ENCODE measurements at places on chromosomes 2 and 18. TPM values are rescaled to one million over a fixed set of nuclear protein-coding genes. Genes with fewer than 3 reads are reported as not detected.

DNA sequence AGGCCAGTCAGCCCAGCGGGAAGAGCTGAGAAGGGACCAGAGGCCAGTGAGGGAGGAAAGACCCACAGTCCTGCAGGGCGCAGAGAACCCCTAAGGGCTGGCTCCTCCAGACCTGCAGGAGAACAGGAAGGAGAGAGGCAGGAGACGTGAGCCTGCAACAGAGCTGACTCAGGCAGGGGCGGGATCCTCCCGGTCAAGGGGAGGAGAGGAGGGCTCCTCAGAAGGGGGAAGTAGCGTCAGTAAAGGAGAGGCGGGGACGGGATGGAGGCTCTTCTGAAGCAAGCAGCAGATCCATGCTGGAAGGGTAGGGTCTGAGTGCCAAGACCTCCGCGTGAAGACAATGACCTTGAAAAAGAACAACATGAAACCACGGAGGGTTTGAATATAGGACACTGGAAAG is 50.8 kb downstream of the TRABD2A start:
- no peak overlapping the region for H3K4me3 ChIP-seq
- no peak overlapping the region for H3K27ac ChIP-seq
- no peak for DNase-seq
- H3K36me3 ChIP-seq: no peaks in the 10 kb centered on the region
- H3K27me3 ChIP-seq: no peaks in the 10 kb centered on the region
- H3K4me1 ChIP-seq: no peaks in the 10 kb centered on the region

DNA sequence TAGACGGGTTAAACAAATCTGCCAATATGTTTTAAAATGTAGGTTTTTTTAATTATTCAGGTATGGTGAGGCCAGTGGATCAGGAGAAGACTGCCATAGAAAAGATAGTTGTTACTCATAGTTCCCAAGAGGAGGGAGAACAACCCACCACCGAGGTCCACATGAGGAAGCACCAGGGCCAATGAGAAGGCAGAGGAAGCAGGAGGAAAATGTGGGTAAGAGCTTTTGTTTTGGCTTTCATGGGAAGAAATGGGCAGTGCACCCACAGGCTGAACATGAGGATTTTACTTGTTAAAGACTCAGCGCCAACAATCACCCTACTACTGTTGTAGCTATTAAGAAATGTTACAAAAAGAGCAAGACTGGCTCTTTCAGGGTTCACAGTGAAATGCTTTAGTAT is 191.8 kb upstream of the HNMT start:
- no peaks in the 10 kb centered on the region for H3K36me3 ChIP-seq
- no peaks in the 10 kb centered on the region for H3K4me1 ChIP-seq
- H3K27ac ChIP-seq: no peak overlapping the region

- H3K4me1 ChIP-seq: no peaks in the 10 kb centered on the region
- H3K27me3 ChIP-seq: no peaks in the 10 kb centered on the region
- H3K36me3 ChIP-seq: no peaks in the 10 kb centered on the region
- H3K4me3 ChIP-seq: no peak overlapping the region
Measured at GRCh38 chr2:175606010-175606841, 395.8 kb downstream of the LNPK start.

DNA sequence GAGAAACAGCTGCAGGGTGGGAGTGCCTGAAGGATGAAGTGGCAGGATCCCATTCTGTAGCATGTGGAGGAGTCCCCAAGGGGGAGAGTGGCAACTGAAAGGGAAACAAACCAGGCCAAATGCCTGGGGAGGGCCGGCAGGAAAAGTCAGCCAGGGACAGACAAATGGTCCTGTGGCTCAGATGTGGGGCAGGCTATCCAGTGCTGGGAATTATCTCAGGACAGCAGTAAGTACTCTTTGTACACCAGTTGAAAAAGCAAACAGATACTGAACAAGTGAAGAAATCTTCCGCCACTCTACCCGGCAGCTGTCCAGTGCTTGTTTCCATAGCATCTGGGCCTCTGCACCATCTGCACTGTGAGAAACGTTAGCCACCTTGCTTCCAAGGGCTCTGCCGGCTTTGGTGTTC is 408.9 kb downstream of the LRATD1 start:
- no peaks in the 10 kb centered on the region for H3K36me3 ChIP-seq
- no peaks in the 10 kb centered on the region for H3K27me3 ChIP-seq
- H3K4me1 ChIP-seq: peaks cover 12% of the 10 kb centered on the region
- no peak for DNase-seq

SIX3 gene
- not detected for total RNA-seq

KLHL30 gene
- total RNA-seq: under 0.01 TPM

Data from osteoblast (primary cell).